ENCODE measurements at places on chromosomes 16 and 17. TPM values are rescaled to one million over a fixed set of nuclear protein-coding genes. Genes with fewer than 3 reads are reported as not detected.

- DNase-seq: no peak
Measured at GRCh38 chr17:48558831-48559121, 13.9 kb upstream of the HOXB2 start.

The NPIPA2 gene
- not detected for total RNA-seq

The CUEDC1 gene
- not detected for total RNA-seq

DNA sequence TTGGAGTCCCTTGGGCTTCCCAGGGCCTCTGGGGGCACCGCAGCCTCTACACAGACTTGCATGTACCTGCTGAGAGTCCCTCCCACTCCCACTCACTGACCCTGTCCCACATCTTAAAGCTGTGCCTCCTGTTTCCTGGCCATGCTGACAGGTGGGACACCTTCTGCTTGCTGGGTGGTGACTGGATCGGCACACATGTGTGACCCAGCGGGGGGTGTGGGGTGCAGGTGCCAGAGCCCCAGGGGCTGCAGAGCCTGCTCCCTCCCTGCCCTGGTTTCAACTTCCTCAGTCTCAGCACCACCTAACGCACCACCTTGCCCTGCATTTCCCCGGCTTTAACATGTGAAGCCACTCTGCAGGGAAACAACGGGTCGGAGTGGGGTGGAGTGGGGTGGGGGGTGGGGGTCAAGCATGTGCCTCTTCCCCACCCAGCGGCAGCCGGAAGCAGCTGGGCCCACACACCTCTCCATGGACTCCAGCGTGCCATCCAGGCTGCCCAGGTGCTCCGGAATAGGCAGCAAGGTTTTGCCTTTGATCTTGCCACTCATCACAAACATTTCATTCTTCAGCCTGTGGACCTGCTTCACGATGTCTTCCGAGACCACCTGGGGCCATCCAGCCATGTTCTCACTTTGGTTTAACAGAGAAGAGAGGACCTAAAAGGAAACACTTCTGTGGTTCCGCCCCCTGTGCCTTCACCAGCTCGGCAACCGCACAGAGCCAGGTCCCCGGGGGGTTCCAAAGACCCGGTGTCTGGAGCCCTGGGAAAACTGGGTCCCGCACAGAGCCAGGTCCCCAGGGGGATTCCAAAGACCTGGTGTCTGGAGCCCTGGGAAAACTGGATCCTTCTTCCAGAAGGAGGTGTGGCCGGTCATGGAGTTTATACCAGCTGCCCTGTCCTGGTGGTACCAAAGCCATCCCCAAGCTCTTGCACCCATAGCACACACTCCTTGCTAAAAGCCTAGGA lies 4.7 kb downstream of the DNAH17 start:
- no peak for DNase-seq

GRCh38 chr16:24955975-24956731 lies 59.0 kb downstream of the ARHGAP17 start:
- DNase-seq: no peak

DNA sequence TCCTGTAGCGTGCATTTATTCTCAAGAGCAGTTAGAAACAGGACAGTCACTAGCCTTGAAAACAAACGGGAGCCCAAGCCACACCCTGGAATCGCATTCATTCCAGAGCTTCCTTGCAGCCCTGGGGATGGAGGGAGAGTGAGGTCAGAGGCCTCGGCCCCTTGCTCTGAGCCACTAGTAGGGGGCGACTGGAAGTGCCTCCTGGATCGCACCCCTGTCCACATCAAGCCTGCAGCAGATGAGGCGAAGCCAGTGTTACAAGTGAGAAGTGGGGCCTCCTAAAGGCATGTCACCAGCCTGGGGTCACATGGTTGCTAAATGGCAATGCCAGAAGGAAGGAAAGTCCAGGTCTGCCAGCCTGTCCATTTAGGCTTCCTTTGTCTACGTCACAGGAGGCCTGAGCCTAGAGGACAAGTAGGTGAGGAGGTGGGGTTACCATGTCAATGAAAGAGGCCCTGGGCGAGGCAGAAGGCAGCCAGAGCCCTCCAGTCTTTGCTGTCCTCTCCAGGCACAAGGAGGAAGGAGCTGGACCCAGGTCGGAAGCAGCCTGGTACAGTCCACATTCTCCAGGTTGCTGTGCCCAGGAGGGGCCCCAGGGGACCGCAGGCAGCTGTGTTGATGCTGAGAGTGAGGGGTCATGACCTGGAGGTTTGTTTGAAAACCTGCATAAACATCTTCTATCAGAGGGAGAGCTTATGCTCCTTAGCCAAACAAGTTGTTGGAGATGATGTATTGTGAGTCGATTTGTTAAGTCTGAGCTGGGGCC lies 3.0 kb upstream of the RCVRN start:
- no peak for DNase-seq

DNA sequence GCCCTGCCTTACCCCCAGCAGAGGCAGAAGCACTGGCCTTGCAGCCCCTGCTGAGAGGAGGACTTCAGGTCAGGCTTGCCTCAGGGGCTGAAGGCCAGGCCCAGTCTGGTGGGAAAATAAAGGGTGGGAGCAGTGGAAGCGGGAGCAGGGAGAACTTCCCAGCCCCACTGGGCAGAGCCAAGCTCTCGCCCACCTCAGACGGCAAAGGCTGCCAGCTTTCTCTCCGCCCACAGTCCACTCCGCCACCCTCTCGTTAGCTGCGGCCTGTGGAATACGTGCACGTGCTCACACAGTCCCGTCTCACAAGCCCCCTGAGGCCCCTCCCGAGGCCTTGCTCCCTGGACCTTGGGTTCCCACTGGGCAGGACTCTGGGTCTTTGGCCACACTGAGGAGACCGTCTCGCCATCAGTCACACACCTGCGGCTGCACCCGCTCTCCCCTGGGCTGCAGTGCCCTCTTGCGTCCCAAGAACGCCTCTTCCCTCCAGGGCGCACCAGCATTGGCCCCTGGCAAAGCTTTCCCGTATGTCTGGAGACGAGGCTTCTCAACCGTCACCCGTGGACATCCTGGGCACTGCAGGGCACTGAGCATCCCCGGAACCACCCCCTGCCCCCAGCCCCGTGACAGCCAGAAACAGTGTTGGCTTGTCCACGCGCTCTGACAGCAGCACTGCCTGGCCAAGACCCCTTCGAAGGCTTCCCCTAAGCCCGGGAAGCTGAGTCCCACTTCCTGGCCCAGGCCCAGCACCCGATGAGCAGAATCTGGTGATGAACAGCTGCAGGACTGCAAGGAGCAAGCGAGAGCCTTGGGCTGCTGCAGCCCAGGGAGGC lies 8.3 kb downstream of the MRPL28 start:
- peak; percentile 80 for DNase-seq

The RAB40B gene
- 1.1 TPM for total RNA-seq

GRCh38 chr17:68759343-68760140 lies 158.4 kb upstream of the FAM20A start:
- peak; percentile 63 for DNase-seq

DNA sequence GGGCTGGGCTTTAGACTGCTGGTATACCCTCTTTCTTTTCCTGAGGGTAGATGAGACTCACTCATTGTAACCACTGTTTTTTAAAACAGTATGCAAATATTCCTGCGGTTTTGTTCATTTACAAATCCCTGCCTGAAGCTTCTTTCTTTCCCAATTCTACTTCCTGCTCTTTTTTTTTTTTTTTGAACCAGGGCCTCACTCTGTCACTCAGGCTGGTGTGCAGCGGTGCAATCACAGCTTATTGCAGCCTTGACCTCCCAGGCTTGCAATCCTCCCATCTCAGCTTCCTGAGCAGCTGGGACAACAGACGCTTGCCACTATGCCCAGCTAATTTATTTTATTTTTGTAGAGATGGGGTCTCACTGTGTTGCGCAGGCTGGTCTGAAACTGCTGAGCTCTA lies 8.0 kb upstream of the SULT1A1 start:
- DNase-seq: no peak

DNA sequence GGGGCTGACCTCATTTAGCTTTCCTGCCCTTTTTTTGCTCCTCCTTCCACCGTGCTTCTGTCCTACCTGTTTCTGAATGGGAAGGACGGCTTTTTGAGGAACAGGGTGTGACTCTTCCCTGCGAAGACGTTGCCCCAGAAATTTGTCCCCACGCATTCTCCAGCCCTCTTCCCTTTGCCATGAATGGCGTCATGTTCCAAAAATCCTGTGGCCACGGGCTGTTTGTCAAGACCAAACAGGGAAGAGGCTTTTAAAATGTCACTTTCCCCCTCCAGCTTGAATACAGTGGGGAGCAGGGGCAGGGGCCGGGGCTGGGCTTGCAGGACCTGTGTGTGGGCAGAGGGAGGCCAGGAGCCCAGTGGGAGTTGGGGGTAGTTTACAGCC lies 13.9 kb downstream of the MPRIP start:
- no peak for DNase-seq
